NCI-H1105 treated with DMSO at 0.1 percent for 48 hours (cell line): ENCODE measurements at places on chromosomes 6 and 20.

GRCh38 chr6:101640131-101640530 is 246.6 kb downstream of the GRIK2 start:
- DNase-seq = peak; percentile 49

- peak; percentile 13 for DNase-seq
These were observed 734 bp downstream of the MMS22L start for GRCh38 chr6:97282238-97282725.

GRCh38 chr6:153476243-153476642 is 345.2 kb upstream of the RGS17 start:
- DNase-seq = no peak

DNA sequence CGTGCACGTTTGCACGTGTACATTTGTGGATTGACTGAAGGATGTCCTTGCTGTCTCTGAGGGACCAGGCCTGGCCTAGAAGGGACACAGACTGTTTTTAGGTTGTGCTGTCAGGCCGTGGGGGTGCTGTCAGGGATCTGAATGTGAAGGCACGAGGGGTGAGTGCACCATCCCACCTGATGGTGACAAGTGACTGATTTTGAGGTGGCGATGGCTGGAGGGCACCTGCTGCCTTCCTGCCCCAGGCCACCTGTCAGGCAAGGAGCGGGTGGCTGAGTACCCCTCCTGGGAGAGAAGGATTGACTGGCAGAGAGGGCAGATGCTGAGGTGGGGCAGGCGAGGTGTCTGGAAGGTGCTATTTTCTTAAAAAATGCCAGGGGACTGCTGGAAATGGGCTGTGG is 1.2 kb downstream of the RAB44 start:
- DNase-seq = no peak

- DNase-seq = no peak
These were observed 348.8 kb downstream of the TPBG start for GRCh38 chr6:82712389-82712788.

- no peak for DNase-seq
These were observed 24.8 kb downstream of the GNAS start for GRCh38 chr20:58877050-58877975.

DNA sequence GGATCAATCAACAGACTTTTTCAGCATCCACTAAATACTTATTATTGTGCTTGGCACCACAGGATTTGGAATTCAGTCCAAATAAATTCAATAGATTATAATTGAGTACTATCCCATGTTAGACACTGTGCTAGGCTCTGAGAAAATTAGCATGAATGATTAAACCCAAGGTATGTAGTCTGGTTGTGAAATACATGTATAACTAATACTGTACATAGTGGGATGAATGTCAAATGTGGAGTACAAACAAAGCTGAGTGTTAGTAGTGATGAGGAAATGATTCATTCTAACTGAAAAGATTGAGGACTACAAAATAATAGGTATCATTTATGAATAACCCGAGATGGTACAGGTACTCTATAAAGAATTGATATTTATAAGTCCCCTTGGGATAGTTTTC is 111.9 kb upstream of the FLRT3 start:
- no peak for DNase-seq

DNA sequence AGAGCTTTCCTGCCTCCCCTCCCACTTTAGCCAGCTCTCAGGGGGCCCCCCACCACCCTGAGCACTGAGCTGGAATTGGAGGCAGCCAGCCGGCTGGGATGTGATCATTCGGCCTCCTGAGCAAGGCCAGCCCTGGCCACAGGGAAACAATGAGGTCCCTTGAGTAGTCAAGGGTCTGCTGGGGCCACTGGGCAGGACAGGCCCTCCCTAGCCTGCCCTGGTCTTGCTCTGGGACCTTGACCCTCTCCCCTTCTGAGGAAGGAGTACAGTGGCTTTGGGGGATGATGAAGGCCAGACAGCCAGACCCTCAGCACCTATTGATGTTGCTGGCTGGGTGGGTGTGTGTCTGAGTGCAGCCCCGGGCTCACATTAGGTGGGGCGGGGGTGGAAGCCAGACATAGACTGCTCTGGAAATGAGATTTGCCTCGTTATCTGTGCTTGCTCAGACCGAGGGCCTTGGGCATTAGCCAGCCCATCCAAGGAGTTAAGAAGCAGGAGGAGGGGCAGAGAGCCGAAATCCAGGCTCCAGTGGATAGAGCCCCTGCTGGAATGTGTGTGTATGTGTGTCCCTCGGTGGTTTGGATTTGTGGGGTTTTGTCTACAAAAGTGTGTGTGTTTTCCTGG is 21.3 kb downstream of the CD40 start:
- peak; percentile 97 for DNase-seq

DNA sequence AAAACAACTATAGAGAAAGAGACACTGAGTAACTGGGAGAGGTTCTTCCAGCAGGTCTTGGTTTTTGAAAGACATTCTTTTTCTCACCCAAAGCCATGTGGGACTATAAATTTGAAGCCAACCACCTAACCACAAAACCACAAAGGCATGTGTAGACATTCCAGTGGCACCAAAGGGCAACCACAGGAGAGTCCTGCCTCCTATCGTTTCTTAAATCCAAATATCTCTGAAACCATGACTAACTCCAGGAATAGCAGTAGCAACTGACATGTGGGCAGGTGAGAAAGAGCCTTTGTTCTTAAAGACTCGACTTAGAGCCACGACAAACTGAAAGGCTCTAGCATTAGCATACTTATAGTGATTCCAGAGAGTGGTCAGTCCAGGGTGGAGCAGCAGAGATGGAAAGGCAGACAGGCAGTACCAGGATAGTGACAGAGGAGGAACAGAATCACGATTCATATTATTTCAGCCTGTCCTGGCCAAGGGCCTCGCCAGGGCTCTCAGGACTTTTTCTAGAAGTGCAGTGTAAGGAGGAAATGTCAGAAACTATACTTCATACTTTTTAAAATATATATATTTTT is 9.4 kb upstream of the COL9A1 start:
- DNase-seq = no peak

- no peak for DNase-seq
These were observed 27.0 kb downstream of the ELOVL5 start for GRCh38 chr6:53321701-53322100.

GRCh38 chr6:25287941-25288340 is 8.8 kb downstream of the CARMIL1 start:
- no peak for DNase-seq

- DNase-seq = peak; percentile 97
These were observed 179.7 kb upstream of the MYLIP start for GRCh38 chr6:15948930-15949900.

- DNase-seq = no peak
These were observed 101.2 kb upstream of the CITED2 start for GRCh38 chr6:139475646-139476045.

DNA sequence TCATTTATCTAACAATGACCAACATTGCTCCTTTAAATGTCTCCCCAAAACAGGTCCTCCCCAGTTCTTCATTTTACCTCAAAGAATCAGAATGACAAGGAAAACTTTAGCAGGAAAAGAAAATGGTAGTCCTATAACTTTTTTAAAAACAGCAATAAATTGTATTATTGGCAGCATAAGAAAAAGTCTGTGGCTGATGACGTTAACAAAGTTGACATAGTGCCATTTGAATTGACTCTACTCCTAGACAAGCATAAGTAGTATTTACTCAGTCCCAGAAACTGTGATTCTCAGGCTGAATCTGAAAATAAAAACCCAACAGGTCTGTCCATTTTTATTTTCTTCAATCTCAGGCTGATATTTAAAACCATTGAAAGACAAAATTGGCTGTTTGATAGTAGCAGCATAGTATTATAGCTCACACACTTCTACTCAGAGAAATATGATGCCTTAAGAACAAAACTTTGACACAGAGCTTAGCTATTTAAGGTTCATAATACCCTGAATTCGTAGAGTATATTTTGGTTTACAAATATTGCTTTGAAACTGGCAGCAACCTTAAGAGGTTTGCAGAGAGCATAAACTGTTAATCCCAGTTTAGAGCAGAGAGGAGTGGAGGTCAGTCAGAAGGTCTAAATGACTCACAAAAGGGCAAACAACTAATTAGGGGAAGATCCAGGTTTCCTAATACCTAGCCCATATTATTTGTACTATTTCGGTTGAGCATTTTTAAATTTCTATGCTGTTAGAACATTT is 35.0 kb upstream of the TENT5A start:
- no peak for DNase-seq

DNA sequence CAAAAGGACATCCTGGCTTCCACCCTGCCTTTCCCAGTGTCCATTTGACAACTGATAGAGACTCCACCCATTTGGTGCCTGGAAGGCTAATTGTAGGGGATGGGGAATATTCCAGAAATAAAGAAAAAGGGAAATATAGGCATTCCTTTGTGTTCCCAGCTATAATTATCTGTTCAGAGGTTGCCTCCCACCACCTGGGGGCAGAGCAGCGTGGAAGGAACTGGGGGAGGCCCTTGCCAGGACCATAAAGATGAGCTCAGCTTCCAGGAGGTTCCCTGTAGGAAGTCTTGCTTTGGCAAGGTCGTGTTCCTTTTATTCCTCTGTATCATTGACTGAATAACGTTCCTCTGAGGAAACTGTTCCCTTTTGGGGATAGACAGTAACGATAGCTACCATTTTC is 214.7 kb downstream of the TFAP2C start:
- DNase-seq = no peak

DNA sequence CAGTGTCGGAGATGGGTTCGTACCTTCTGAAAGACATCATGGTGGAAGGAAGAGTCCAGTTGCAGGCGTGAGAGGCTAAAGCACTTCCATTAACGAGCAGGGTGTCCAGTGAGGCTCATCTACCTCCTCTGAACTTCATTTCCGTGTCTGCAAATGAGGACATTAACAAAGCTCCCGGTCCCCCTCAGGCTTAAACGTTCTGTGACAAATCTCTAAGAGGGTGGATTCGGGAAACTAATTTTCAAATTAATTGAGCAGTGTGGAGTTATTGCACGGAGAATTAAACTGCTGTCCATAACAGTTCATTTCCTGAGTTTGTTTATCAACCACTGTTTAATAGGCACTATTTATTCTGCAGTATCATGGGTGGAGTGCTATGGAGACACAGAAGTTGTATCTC is 68.2 kb downstream of the TRMT6 start:
- DNase-seq = no peak

GRCh38 chr6:151475653-151476523 is 17.9 kb upstream of the CCDC170 start:
- peak; percentile 65 for DNase-seq

- no peak for DNase-seq
These were observed at the start of gene HTR1B for GRCh38 chr6:77463308-77463860. Gene HTR1B (minus strand): TSS chr6:77463491. CDS start chr6:77463403, 88 bp downstream.

- DNase-seq = no peak
These were observed 65.6 kb downstream of the STMND1 start for GRCh38 chr6:17167327-17167979.

GRCh38 chr20:57437672-57438330 is 46.6 kb downstream of the RBM38 start:
- no peak for DNase-seq

DNA sequence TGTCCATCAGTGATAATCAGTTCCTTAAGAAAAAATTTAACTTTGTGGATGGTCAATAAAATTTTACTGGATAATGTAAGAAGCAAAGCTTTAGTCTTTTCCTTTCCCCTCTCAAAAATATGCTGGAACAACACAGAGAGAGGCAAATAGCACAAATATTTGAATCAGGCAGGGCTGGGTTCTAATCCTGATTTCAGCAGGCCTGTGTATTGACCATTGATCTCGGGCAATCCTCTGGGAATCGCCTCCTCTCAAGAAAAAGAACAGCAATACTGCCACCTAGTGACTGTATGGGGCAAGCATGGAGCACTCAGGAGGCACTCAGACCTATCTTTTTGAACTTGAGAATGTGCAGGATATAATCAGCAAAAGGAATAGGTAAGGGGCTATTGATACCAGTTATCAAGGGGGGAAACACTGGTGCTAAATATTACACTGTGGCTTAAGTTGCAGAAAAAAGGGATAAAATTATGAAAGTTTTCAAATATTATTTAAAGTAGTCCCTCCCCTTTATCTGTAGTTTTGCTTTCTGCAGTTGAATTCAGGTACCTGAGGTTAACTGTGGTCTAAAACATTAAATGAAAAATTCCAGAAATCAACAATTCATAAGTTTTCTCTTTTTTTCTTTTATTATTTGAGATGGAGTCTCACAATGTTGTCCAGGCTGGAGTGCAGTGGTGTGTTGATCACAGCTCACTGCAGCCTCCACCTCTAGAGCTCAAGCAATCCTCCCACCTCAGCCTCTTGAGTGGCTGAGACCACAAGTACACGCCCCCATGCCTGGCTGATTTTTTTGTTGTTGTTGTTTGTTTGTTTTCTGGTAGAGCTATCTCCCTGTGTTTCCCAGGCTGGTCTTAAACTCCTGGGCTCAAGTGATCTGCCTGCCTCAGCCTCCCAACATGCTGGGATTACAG is 91.8 kb upstream of the NHSL1 start:
- peak; percentile 75 for DNase-seq

DNA sequence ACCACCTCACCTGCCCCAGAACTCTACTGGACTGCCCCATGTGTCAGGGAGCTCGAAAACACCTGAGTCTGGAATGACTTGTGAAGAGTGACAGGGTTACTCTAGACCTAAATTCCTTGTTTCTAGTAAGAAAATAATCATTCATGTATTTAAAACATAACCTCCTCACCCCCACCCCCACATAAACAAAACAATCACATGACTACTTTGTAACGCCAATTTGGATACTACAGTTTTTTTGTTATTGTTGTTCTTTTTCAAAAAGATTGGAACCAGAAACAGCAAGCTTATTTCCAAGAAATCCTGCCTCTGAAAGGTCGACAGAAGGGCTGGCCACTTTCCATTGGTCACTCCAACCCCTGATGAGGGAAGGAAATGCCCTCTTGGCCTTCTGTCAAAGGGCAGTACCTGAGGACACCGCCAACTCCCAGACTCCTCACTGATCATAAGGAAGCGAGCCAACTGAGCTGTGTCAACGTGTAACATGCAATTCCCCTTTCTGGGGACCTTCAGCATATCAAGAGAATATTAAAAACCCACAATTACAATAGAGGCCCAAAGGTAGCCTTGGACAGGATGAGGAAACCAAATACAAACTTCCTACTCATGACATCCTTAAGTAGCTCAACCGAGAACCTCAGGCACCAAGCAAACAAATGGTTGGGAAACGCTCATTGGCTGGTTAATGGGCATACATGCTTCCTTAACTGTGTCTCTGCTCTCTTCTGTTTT is 2.6 kb downstream of the MCUR1 start:
- no peak for DNase-seq

GRCh38 chr6:56613247-56613851 is 29.3 kb downstream of the DST start:
- no peak for DNase-seq

GRCh38 chr6:92906385-92906784 is 513.0 kb downstream of the EPHA7 start:
- DNase-seq = no peak

DNA sequence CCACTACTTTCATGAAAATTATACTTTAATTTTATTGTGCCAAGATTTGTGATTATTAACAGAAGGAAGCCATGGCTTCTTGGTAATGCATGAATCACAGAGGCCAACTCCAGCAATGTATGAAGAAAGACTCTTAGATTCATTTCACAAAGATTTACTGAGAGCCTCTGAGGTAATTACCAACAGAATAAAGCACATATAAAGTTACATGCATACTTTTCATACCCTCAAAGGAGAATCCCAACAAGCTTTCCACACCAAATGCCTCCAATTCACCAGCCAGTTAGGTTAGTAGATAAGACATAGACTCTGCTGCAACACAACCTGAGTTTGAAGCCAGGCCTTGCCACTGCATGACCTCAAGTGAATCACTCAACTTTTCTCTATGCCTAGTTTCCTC is 41.9 kb downstream of the HBS1L start:
- DNase-seq = no peak

GRCh38 chr6:90695316-90695715 is 108.4 kb upstream of the MAP3K7 start:
- DNase-seq = peak; percentile 61

GRCh38 chr6:109456111-109456583 is 575 bp upstream of the MICAL1 start:
- peak; percentile 67 for DNase-seq
